ENCODE measurements at places on chromosomes 2 and 18.
A peak's percentile ranks its signal among the peaks of the same experiment; 100 is the strongest.

GRCh38 chr2:24623535-24623934 lies 132.5 kb downstream of the NCOA1 start:
- no peak for DNase-seq

- no peak for DNase-seq
Measured at GRCh38 chr2:174776675-174777074, 12.4 kb upstream of the CHRNA1 start.

GRCh38 chr2:168816369-168816768 lies 13.9 kb downstream of the NOSTRIN start:
- no peak for DNase-seq

DNA sequence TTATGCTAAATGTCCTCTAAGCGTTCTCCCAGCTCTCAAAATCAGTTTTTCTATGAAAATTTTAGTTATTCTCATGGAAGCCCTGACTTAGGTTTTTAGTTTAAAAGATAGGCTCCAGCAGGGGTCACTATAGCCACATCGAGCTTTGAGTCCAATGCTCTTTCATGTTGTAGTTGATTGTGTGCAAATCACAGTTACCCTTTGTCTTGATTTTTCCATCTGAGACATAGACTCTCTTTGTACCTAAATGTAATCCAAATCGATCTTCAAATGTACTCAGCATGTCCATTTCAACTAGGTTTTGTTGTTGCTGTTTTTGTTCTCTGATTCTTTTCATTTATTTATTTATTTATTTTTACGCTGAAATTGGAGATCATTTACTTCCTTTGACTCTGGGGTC lies 26.4 kb upstream of the MSTN start:
- DNase-seq, result peak; percentile 70

GRCh38 chr2:28643911-28644334 lies 107.7 kb upstream of the PPP1CB start:
- no peak for DNase-seq

- no peak for DNase-seq
Measured at GRCh38 chr2:223949241-223949840, 4.2 kb upstream of the WDFY1 start.

GRCh38 chr18:1840878-1841277 lies 730.4 kb downstream of the METTL4 start:
- DNase-seq, result no peak

DNA sequence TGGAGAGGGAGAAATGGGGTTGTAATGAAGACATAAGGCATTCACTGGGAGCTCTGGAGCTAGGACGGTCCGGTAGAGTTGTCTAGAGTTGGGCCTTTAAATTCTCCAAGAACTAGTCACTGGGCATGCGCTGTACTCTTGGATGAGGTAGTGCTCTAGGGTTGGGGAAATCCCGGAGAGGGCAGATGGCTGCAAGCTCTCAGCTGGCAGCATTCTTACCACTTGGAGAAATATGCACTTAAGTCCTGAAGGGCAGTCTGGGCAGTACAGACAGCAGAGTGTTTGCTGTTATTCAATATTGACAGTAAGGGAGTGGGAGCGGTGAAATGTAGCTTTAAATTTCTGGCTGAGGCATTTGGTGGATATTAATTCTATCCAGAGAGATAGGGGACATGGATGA lies 214.6 kb downstream of the RDH14 start:
- DNase-seq, result no peak

DNA sequence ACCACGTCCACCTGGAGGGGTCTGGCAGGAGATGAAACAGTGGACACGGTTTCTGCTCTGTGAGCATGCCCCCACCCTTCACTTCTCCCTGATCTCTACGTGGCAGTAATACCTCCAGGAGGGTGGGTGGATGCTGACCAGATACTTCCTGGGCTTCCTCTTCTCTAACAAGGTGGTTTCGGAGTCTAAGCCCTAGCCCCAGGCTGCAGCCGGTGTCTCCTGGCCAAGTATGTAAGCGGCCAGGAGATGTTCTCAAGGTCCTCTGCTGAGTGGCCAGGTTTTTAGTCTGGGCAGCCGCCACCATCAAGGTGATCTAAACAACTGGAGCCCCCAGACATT lies 101.8 kb upstream of the ASB18 start:
- no peak for DNase-seq

DNA sequence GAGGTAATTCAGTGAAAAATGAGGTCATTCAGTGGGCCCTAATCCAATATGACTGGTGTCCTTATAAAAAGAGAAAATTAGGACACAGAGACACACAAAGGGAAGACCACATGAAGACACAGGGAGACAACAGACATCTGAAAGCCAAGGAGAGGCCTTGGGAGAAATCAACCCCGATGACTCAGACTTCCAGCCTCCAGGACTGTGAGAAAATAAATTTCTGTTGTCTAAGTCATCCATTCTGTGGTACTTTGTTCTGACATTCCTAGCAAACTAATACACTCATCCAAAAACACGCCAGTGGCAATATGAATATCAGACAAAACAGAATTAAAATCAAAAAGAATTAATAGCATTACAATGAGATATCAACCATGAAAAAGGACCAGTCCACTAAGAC lies 303.7 kb downstream of the SS18 start:
- no peak for DNase-seq

DNA sequence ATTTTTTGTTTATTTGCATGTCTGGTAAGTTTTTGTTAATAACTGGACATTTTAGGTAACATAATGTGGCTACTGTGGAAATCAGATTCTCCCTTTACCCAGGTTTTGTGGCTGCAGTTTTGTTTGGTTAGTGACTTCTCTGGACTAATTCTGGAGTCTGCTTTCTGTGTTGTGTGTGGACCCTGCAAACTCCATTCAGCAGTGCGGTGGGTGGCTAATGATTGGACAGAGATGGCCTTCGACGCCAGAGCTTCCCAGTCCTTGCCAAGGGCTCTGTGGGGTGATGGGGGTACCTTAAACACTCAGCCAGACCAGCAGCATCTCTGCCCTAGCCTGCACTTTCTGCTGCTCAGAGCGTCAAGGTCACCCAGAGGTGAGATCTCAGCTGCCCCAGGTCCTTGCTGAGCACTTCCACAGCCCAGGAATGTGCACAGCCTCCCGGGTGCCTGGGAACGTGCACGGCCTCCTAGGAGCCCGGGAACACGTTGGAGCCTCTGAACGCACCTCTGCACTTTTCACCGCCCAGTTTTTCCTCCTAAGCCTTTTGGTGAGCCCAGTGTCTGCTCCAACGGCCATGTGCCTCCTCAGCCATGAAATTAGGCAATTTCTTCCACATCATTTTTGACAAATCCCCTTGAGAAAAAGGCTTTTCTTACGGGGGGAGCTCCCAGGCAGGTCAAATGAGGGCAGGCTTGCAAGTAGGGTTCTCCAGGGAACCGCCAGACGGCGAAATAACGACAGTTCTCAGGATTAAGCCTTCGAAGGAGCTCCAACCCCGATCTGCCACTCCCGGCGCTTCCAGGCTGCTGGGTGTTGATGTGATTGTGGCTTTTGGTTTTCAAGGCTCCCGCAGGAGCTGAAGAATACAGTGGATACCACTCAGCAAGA lies 35.2 kb upstream of the KLF11 start:
- DNase-seq, result no peak

DNA sequence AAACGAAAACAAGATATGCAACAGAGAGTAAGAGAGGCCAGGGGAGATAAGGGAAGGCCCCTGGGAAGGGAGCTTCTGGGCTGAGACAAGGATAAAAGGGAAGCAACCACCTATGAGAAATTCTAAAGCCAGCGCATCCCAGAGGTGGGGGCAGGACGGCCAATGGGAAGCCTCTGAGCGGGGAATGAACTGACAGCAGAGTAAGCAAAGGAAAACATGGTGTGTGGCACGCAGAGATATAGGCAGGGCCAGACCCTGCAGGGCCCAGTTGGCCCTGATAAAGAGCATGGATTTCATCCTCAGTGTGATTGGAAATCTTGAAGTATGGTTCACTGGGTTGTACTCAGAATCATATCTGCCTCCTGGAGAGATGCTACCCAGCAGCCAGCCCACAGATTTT lies 78.7 kb downstream of the IRS1 start:
- no peak for DNase-seq

DNA sequence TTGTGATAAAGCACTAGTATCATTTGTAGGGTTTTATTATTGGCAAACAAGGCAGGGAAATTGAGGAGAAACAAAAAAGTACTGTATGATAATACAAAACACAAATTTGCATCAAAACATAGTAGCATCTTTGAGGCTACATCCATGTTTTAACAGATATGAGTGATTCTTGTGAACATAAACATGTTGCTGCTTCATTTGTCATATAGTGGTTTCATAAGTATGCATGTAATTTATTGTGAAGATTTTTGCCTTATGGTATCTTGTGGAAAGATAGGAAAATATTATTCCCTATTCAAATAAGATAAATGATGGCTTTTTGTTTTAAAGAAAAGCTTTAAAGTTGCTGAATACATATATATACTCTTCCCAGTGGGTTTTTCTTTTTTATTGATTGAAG lies 60.3 kb downstream of the VRK2 start:
- no peak for DNase-seq

- no peak for DNase-seq
Measured at GRCh38 chr2:156319811-156320485, 12.6 kb downstream of the NR4A2 start.
